ENCODE measurements at places on chromosomes 12 and 14. TPM values are rescaled to one million over a fixed set of nuclear protein-coding genes. Genes with fewer than 3 reads are reported as not detected.
A peak's percentile ranks its signal among the peaks of the same experiment; 100 is the strongest.

GRCh38 chr12:6539314-6539682 is 5.0 kb downstream of the GAPDH start:
- no peak for DNase-seq

PLA2G1B gene
- total RNA-seq: not detected

DNA sequence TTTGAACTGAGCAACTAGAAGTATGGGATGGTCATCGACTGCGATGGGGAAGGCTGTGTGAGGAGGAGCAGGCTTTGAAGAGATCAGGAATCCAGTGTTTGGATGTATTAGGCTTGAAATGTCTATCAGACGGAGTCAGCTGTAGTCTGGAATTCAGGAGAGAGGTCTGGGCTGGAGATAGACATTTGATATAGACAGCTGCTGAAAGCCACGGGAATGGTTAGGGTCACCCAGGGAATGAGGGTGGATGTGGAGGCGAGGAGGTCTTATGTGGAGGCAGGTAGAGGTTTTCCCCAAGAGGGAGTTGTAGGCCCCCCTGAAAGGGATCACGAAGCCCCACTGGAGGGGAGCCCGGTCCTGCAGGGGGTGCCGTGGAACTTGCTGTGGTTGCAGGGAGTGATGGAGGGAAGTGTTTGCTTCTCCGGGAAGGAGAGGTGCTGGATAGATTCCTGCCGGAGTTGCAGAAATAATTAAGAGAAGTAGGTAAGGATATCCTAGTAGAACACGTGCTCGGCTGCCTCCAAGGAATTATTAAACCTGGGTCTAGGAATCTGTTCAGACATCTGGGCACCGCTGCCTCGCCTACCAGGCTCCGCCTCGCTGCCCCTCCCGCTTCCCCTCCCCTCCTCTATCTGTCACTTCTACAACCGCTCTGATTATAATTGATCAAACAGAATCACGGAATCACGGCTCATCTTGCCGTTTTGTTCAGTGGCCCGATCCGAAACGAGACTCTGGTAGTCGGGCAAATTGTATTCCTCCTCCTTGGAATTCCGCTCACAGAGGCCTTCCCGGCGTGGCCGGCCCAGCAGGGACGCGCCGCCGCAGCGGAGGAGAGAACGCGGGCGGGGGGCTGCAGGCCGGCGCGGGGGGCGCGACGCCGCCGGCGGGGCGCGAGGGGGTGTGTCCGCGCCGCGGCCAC is 826 bp upstream of the CACNA1C start:
- no peak for DNase-seq

DNA sequence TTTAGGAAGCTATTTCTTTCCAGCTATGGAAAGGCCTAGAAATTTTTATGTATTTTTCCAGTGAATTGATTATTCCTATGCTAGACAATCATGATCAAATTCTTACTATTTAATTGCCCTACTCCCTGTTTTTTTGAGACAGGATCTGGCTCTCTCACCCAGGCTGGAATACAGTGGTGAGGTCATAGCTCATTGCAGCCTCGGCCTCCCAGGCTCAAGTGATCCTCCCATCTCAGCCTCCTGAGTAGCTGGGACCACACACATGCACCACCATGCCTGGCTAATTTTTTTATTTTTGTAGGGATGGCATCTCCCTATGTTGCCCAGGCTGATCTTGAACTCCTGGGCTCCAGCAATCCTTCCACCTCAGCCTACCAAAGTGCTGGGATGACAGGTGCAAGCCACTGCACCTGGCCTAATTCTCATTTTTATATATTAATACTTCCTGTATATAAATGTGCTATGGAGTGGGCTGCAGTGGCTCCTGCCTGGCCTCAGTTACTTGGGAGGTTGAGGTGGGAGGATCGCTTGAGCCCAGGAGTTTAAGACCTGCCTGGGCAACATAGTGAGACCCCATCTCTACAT is 16.0 kb upstream of the MDM2 start:
- no peak for DNase-seq

DNA sequence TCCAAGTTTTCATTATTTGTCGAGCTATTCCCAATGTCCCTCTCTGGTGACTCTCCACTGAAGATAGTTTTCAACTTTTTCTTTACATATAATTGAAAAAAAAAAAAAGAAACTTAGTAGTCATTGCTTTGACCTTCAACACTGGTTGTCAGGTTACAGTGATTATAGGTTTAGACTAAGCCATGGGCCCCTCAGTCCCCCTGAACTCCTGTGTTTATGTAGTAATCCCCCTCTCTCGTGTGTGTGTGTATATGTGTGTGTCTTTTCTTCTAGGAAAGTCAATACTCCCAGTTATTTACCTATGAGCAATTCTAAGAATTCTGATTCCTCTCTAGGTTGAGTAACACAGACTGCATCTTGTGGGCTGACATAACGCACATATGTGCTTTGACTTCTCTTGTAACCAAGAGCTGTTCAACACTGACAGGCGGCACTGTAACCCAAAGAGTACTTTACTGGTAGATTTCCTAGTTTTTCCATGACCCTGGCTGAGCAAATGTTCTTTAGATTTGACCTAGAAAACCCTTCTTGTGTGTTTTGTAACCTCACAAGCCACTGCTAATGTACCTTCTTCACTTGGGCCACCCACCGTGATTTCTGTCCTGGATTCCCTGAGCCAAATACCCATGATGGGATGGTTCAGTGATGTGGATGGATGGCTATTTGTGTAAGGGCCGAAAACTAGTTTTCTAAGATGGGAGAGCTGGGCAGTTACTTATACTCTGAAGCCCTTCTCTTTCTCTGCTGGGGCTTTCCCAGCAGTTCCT is 15.0 kb upstream of the MANSC4 start:
- no peak for DNase-seq

GRCh38 chr14:68749487-68750475 is 43.1 kb downstream of the ZFP36L1 start:
- peak; percentile 96 for DNase-seq

SYT1 gene
- 3.9 TPM for total RNA-seq

DNA sequence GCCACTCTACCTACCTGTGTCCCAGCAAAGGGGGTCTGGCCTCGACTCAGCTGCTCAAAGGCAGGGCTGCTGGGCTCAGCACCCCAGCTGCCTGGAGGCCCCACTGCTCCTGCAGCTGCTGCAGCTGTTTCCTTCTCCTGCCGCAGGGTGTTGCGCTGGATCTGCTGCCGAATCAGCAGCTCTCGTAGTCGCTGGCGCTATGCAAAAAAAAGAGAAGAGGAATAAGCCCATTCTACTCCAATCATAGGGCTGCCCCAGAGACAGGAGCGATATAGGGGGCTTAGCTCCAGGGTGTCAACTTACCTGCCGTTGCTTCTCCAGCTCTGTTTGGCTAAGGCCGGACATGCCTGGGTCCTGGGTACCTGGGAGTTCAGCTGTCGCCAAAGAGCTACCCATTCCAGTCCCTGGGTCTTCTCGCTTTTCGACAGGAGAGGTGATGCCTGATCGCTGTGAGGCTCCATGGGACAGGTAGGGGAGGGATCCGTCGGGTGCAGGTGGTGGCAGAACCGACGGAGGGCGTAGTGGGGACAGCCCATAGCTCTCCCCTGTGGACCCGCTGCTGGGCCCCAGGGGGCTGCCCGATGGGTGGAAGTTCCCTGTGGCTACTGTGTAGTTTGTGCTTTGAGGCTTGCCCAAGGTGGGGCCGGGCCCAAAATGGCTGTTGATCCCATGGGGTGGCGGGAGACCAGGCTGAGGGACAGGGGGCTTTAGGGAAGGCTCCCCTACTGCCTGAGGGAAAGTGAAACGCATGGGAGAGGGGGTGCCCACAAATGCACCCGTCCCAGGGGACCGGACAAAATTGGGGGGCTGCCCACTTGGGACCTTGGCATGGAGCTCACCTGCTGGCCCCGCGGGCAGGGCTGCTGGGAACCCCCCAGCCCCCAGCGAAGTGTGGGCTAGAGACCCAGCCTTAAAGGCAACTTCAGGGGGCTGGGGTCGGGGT is 20.9 kb downstream of the KMT2D start:
- DNase-seq: no peak

DNA sequence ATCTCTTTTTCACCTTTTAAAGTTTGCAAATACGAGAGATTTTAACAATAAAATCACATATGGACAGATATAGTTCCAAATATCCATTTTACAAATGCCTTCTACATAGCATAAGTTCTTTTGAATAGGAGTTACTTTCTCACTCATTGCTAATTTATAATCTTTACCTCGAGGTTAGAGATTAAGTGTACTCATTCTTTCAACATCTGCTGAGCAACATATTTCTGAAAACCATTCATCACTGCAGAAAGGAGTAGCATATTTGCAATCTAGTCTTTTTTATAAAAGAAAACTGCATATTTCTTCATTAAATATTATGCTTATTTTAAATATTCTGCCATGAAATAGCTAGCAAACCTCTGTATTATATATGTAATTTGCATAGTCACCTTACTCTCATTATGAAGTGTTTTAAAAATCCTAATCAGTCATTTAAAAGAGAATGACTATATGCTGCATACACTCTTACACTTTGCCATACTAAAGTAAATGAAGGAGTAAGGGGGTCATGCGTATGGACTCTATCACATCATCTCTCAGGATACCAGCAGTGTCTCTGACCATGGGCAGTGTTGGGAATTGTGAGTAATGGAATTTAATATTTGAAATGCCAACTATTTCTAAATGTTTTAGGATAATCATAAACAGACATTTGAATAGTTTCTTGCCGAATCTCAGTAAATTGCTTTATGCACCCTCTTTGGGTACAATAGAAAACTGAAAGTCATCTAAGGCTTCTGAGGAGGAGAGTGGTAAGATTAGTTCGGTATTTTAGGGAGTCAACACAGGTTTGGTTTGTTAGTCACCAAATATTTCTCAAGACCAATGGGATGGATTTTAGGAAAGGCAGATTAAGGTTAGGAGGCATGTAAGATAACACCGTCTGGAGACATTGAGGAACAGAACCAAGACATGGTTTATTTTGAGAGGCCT is 524.8 kb upstream of the ATP2B1 start:
- DNase-seq: peak; percentile 39

- DNase-seq: no peak
Measured at GRCh38 chr12:93167331-93167730, 210.4 kb upstream of the NUDT4 start.

DNA sequence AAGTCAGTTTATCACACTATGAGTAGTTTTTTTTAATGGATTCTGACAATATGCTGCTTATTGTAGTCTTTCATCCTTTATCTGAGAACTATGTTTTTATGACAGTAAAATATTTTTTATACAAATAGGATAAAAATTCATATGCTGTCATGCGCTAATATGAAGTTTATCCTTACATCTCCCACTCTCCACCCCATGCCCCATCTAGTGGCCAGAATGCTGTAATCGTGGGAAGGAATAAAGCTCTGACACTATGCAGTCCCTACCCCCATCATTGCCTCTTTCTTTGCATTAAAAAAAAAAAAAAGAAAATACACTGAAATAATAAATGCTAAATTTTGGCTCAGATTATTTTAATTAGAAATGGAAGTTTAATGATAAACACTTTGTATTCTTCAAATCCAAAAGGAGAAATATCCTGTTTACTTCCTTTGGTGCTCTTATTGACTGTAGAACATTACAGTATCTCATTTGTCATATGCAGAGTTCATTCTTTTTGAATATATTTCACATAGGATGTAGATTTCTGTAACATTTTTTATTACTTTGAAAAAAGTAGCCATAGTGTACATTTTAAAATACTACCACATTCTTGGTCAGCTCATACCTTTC is 145.9 kb upstream of the SLCO1C1 start:
- peak; percentile 44 for DNase-seq

ERGIC2 gene
- 90.7 TPM for total RNA-seq

DNA sequence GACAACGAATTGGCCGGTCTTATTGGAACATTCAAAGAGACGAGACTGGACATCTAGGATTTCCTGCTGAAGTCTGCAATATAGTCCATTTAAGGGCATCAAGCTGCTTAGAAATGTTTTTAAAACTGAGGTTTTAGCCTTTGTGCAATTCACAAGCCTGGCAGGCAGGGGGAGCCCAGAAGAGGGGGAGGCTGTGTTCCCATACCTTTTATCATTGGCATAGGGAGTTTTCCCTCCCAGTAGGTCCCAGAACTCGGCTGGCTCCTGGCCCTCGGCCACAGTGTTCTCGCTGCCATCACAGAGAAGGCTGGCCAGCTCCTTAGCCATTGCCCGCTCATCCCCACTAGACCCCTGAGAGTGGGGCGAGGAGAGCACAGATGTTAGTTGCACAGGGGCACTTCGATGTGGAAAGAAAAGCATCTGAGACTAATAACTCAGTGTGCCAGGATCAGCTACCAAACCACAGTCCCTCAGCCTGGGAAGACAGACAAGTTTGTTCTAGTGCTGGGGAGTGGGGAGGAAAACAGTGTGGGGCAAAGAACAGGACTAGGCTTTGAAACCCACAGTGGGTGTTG is 15.1 kb downstream of the AVIL start:
- DNase-seq: peak; percentile 54

- peak; percentile 58 for DNase-seq
Measured at GRCh38 chr12:121894633-121895032, 6.0 kb downstream of the PSMD9 start.

GRCh38 chr12:6688543-6688998 is 604 bp downstream of the ZNF384 start:
- DNase-seq: no peak

DNA sequence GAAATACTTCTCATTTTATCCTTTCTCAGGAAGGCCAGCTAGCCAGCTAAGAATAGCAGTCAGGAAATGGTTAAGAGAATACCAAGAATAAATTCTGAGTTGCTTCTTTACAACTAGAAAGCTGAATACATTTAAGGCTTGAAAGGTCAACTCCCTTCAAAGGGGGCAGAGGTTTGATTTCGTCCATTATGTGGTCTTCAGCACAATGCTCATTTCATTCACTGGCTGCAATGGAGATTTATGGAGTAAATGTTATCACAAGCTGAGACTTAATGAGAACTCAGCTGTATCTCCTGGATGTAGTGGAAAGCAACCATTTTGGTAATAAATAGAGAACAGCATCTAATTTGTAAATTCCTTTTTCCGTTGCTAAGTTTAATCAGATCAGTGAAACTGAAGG is 265.0 kb upstream of the FKBP4 start:
- no peak for DNase-seq

- peak; percentile 61 for DNase-seq
Measured at GRCh38 chr12:6336889-6337853, 4.7 kb downstream of the TNFRSF1A start.

KRT74 gene
- not detected for total RNA-seq

PLEKHG7 gene
- total RNA-seq: not detected

DNA sequence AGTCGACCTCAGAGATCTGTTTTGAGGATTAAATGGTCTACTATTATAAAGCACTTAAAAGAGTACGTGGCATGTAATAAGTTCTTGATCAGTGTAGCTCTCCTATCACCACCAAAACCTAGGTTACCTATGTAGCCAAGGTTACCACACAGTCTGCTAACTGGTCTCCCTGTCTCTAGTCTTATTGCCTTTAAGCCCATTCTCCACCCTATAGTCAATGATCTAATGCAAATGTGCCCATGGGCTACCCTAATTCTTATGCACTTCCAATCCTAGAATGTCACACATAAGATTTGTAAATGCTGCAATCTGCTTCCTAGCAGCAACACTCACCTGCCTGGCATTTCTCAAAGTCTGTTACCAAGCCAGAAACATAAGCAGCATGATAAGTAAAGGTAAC is 44.9 kb downstream of the C2CD5 start:
- no peak for DNase-seq

DNA sequence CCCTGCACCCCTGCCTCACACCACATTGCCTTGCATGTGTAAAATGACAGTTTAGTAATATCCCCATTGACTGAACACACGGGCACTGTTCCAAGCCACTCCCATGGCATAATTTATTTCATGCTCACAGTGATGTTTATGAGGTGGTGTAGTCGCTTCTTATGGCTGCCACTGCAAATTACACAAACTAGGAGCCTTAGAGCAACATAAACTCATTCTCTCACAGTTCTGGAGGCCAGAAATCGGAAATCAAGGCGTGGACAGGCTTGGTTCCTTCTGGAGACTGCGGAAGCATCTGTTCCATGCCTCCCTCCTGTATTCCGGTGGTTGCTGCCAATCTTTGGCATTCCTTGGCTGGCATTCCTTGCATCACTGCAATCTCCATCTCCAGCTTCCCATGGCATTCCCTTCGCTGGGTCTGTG is 97.3 kb downstream of the RIN3 start:
- no peak for DNase-seq
